Ecto neural progenitor cell (in vitro differentiated cells): ENCODE measurements at places on chromosomes 6 and 20.

DNA sequence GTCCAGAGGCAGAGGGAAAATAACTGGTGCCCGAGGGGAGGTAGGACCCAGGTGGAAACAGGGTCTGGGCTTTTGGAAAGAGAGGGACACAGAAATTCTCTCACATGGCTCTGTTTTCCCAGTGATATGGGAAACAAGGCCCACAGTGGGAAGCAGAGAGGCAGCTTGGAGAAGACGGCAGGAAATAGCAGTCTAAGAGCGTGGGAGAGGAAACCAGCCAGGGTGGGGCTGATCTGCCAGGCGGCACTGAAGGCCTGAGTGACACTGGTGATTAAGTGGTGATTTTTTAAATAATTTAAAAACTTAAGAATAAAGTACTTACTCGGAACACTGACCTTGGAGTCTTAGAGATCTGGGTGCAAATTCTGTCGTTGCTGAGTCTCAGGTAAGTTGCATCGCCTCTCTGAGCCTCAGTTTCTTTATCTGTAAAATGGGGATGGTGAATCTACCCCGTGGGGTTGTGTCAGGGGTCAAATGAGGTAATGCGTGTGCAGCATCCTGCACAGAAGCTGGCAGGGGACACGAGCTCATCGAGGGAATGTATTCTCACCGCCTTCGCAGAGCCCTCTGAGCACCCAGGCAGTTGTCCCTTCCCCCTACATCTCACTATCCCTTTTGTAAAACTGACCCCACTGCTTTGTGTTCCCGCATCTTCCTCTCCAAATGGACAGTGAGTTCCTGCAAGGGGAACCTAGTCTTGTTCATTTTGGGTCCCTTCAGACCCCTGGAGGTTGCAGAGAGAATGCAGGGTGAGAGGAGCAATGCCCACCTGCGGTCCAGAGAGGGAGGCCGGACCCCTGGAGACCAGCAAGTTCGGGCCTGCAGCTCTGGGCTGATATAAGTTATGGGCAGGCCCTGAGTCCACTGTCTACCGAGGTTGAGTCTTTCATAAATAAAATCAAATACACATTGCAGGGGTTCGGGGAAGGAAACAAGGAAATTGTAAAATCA lies 228.6 kb upstream of the PMEPA1 start:
- DNase-seq, result no peak

- peak; percentile 31 for DNase-seq
Observed at GRCh38 chr20:58112017-58112781, 116.3 kb downstream of the ANKRD60 start.

DNA sequence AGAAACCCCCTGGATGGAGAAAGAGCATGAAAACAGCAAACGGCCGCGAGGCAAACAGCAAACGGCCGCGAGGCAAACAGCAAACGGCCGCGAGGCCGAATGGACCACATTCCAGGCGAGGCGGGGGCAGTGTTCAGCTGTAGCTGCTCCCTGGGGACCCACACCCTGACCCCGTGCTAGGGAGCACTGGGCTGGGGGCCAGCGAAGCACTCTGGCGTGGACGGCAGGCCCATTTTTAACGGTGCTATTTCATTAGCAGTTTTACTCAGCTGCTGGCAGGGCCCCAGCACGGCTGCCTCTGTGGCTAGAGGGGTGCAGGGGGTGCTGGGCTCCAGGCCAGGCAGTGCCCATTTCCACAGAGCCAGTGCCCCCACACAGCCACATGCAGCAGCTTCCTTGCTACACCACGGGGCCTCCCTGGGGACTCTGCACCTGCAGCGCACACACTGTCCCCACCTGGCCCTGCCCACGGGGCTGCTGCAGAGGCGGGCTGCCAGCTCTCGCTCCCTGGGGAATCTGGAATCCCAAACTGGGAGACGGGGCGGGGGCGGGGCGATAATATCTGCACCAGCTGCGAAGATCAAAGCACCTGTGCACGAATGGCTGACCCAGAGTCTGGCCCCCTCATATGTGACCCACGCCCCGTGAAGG lies 35.6 kb upstream of the SLCO4A1 start:
- DNase-seq, result no peak

GRCh38 chr6:105364243-105364642 lies 38.6 kb downstream of the PREP start:
- no peak for DNase-seq

GRCh38 chr6:157860505-157860991 lies 37.5 kb downstream of the SNX9 start:
- DNase-seq, result no peak

GRCh38 chr6:152135755-152136448 lies 328.4 kb downstream of the ESR1 start:
- DNase-seq, result no peak

GRCh38 chr6:113461153-113461932 lies 395.8 kb upstream of the MARCKS start:
- DNase-seq, result no peak

GRCh38 chr6:75892384-75892783 lies 143.3 kb downstream of the MYO6 start:
- no peak for DNase-seq

DNA sequence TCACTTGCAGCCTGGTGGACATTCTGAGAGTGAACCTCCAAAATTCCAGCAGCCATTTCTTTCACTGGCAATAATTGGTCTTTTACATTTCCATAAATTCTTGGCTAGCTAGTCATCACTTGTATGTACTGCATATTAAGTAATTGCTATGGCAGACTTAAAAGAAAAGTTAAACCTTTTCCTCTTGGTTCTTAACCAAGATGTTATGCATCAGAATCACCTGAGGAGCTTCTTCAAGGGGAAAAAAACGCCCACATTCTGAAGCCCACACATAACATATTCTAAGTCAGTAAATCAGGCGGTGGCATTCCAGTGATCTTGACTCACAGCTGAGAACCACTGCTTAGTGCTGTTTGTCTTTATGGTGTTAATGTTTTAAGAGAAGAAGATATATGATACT lies 37.0 kb downstream of the CDC40 start:
- DNase-seq, result no peak

GRCh38 chr6:32589596-32590449 lies at the start of gene HLA-DRB1:
Gene HLA-DRB1, minus strand, starts transcription at chr6:32589848. Its CDS starts 106 bp downstream, at chr6:32589742.
- no peak for DNase-seq

- DNase-seq, result peak; percentile 33
Observed at GRCh38 chr6:107803957-107804356, 20.2 kb downstream of the SCML4 start.

DNA sequence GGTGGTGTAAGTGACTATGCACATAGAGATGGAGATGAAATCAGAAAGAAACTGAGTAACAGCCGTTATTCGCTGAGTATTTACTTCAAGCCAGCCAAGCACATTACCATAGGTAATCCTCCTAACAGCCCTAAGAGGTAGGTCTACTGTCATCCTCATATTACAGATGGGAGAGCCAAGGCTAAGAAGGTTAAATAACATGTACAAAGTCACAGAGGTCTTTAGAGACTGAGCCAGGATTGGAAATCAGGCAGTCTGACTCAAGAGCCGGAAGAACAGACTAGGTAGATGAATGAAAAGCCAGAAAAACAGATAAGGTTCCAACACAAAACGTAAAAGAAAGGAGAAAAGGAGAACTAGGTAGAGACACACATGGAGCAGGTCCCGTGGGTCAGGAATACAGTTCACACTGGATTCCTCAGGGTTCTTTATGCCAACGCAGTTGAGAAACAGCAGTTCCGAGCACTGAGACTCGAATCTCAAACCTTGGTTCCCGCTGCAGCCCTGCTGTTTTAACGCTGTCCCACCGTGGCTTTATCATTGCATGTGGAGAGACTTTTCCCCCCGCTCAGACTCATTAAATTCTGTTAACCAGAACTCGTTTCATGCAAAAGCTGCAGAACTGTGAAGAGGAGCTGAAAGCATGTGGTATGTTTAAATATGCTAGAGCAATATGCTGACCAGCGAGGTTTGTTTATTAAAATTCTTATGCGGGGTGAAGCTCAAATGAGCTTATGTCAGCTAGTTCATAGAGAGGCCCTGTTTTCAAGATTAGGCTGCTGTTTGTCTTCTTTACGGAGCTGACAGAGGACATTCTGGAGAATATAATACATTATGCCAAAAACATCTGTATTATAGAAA lies 537.9 kb downstream of the CD83 start:
- no peak for DNase-seq

GRCh38 chr6:139531148-139532115 lies 157.0 kb upstream of the CITED2 start:
- DNase-seq, result no peak

- no peak for DNase-seq
Observed at GRCh38 chr6:143940011-143940597, 68.0 kb downstream of the PLAGL1 start.

DNA sequence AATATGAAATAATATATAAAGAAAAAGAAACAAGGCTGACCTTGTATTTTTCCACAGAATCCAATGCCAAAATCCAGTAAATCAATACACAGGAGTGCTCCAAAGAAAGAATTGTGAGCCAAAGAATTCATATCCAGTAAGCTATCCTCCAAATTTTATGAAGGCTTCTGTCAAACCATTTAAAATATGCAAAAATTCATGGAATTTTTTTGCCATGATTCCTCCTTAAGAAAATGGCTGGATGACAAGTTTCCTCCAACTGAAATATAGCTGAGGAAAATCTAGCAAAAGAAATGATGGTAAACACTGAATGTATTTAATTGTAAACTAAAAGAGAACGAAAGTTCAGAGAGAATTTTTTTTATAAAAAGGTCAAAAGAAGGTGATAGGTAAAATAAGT lies 290.3 kb downstream of the UBE3D start:
- DNase-seq, result no peak

- DNase-seq, result no peak
Observed at GRCh38 chr6:164856138-164856537, 453.3 kb downstream of the C6orf118 start.

DNA sequence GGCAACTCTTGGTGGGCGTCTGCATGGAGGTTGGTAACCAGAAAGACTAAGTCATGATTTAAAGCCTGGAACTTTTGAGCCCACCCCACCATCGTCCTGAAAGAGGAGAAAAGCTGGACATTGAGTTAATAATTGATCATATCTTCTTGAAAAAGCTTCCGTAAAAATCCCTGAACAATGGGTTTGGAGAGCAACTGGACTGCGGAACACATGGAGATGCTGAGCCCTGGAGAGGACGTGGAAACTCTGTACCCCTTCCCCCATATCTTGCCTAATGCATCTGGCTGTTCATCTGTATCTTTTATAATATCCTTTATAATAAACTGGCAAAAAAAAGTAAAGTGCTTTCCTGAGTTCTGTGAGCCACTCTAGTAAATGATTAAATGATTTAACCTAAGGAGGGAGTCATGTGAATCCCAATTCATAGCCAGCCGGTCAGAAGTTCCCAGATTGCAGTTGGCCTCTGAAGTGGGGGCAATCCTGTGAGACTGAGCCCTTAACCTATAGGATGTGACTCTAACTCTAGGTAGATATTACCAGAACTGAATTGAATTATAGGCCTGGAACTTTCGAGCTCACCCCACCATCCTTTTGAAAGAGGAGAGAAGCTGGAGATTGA lies 26.5 kb upstream of the LGSN start:
- no peak for DNase-seq

GRCh38 chr6:151413372-151414145 lies 22.2 kb upstream of the ZBTB2 start:
- DNase-seq, result no peak

GRCh38 chr6:99520855-99521632 lies 5.8 kb upstream of the USP45 start:
- DNase-seq, result peak; percentile 87

DNA sequence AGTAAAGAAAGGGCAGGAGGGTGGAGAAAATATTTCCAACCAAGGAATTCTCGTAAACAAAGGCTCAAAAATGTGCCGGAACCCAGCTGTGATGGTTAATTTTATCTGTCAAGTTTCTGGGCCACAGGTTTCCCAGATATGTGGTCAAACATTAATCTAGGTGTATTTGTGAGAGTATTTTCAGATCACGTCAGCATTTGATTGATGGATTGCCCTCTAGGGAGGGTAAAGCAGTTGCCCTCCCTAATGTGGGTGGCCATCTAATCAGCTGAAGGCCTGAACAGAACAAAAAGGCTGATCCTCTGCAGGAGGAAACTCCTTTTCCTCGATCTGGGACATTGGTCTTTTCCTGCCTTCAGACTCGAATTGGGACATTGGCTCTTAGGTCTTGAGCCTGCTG lies 298.7 kb upstream of the TCF21 start:
- DNase-seq, result no peak

DNA sequence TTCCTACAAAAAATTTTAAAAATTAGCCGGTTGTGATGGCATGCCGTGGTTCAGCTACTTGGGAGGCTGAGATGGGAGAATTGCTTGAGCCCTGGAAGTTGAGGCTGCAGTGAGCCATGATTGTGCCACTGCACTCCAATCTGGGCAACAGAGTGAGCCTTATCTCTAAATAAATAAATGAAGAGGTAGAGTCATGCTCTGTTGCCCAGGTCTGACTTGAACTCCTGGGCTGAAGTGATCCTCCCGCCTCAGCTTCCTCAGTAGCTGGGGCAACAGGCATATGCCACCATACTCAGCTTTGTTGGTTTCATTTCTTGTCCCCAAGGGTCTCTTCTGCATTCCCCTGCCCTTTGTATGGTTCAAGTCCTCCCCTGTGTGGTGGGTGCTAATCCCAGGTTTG lies 17.0 kb downstream of the HSPA1B start:
- no peak for DNase-seq

DNA sequence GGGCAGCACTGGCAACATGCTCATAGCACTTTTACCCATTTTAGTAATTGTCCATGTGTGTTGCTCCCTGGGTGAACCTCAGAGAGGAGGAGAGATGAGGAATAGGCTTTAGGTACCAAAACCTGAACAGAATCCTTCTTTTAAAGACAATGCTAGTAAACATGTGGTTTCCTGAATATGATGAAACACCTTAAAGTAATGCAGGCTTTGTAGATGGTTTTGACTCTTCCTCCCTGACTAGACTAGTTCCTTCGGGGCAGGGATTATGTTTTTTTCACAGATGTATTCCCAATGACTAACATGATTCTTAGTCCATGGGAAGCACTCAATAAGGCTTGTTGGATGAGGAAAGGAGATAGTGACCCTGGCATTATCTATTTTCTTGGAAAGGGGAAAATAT lies 367.6 kb upstream of the JAG1 start:
- DNase-seq, result no peak

GRCh38 chr20:24937579-24937978 lies 11.5 kb upstream of the CST7 start:
- peak; percentile 11 for DNase-seq
